ENCODE measurements at places on chromosomes 16 and 17.
A peak's percentile ranks its signal among the peaks of the same experiment; 100 is the strongest.

- DNase-seq = no peak
Observed at GRCh38 chr16:27681681-27682080, 131.7 kb downstream of the KATNIP start.

DNA sequence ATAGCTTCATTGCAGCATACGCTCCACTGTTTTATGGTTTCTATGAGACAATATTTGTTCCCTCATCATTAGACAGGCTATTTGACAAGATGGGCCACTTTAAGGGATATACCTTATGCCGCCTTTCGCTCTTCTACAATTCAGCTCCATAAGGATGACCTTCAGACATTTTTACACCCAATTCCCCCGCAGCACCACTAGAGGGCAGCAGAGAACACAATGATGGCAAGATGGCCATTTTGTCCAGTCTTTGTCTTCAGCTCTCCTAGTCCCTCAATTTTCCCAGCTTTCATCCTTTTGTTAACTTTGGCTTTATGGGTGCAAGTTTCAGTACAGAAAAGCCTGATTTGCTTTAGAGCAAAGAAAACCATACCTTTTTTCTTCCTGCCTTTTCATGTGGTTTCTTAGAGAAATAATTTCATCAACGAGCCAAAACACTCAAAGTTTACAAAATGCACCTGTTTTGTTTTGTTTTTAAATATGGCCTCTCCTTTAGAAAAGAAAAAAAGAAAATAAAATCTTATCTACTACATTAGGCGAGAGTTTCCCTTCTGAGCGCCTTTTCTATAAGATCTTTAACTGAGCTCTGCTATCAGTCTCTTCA, 355.3 kb downstream of the TOX3 start:
- DNase-seq = peak; percentile 54

GRCh38 chr16:57386381-57386951, 14.2 kb downstream of the CX3CL1 start:
- DNase-seq = no peak

GRCh38 chr16:70651524-70651923, 5.2 kb downstream of the IL34 start:
- DNase-seq = no peak
